ENCODE measurements at places on chromosomes 3 and 15.

DNA sequence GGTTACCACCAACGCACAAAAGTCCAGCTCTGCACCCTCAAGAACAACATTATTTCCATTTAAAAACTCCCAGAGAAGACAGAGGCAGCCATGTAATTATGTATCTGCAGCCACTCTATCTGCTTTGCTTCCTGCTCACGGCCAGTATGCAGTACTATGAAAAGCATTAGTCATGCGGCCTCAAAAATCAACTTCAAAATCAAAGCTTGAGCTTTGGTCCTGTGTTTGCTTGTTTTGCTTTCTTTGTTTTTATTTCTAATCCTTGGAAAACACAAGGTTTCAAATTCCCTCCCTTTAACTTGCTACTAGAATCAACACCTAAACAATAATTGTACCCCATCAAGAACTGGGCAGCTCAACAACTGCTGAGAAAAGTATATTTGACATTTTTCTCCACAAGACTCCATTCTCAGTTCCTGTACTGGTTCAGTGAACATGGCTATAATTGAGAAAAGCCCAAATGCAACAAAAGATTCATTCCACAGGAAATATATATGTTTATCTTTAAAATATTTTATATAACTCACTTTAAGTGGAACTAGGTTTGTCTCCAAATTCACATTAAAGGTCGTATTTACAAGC is 37.6 kb downstream of the GBE1 start:
- no peak for DNase-seq

- DNase-seq = no peak
Measured at GRCh38 chr15:36191459-36191858, 388.0 kb upstream of the CDIN1 start.

DNA sequence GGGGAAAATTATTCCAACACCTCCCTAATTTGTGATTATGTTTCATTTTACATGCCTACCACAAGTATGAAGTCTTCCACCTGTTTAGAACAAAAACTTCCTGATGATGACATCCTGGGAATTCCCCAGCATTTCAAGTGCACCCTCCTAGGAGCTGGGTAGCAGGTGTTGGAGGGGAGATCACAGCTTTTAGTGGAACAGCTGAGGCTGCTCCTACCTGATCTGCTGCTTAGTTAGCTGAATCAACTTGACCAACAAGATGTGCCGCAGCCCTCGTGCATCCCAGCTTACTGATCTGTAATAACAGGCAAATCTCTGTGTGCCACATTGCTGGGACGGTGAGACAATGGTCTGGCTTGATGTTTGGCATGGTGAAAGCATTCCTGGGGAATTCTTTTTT is 29.7 kb downstream of the TRAK1 start:
- no peak for DNase-seq

GRCh38 chr3:141798448-141798845 is 35.2 kb downstream of the GRK7 start:
- DNase-seq = no peak

- no peak for DNase-seq
Measured at GRCh38 chr3:179181021-179181472, 32.9 kb downstream of the PIK3CA start.

GRCh38 chr3:14127516-14128161 is 2.8 kb downstream of the TMEM43 start:
- no peak for DNase-seq
